Cerebellar nuclear complex (tissue), 1 donor: ENCODE measurements at places on chromosomes 16 and 17.

GRCh38 chr16:23131036-23131435 is 18.2 kb downstream of the USP31 start:
- DNase-seq, result no peak

DNA sequence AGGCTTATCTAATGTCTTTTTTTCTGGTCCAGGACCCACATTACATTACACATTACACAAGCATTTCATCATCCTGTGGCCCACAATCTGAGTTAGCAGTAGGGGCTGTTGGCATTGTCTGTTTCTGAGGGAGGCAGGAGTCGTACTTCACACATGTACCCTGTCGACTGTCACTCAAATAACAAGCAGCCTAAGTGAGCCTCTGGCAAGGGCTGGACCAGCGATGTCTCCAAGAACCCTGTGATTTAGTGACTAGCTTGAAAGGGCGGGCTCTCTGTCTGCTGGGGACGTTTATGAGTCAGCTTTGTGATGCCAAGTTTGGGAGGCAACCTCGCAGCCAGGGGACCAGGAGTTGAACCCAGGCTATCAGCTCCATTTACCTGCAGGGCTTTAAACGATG is 251.4 kb downstream of the HS3ST3B1 start:
- DNase-seq, result no peak

DNA sequence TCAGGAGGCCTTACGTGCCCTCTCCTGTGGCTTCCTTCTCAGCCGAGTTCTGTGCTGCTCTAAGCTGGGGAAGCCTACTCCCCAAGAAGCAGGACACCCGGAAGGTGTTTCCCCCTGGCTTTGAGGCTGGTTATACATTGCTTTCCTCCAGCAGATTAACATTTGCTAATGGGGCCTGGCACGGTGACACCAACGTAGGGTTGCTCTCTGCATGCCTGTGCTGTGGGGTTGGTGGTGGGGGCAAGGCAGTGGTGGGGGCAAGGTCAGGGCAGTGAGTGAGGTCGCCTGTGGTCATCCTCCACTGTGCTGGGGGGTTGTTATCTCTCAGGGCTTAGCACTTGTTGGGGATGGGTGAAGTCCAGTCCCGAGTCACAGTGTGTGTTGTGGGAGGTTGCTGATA is 4.2 kb downstream of the USP6 start:
- DNase-seq, result no peak

DNA sequence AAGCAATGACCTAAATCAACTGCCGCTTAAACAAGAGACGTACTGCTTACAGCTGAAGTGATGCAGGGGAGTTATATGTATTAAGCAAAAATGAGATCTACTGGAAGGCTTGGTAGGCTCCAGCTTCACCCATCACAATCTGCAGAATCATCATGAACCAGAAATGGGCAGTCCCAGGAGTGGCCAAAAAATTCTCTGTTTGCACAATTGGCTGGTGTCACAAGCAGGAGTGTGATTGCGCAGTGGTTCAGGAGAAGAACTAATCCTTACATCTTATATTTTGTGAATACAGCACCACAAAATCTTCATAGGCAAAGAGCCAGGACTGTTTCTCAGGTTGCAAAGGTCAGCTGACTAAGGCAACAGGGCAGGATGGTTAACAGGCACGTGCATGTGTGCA is 75.9 kb downstream of the CES1 start:
- DNase-seq, result no peak

DNA sequence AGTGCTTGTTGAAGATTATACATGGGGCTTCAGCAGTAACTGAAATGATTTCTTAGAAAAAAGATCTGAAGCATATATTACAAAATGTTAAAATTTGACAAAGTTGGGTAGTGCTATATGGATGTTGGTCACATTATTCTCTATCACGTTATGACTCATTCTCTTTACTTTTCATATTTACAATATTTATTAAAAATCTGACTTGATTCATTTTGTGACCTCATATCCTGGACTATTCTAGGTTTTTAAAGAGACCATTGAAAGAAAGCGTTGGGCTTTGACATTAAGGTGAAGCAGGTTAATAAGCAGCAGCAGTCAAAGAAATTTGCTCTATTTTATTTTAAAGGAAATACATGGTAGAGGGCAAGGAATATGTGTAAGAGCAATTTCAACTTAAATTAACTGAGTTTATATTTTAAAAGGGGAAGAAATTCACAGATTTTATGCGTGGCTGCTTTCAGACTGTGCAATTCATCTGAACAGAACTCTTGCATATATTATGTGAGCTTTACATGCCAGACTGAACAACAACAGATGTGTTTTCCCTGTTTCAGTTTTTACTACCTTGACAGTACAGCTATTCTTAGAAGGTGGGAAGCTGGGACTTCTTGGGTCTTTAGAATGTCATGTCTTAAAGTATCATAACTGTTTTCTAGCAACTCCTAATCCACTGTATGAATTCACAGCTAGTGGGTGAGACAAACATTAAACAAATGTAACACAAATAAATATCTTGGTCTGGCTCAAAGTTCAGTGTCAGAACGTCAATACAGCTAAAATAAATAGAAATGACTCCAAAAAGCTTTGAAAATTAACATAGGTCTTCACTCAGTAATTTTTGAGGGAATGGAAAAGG is 10.4 kb upstream of the FAM20A start:
- DNase-seq, result no peak

DNA sequence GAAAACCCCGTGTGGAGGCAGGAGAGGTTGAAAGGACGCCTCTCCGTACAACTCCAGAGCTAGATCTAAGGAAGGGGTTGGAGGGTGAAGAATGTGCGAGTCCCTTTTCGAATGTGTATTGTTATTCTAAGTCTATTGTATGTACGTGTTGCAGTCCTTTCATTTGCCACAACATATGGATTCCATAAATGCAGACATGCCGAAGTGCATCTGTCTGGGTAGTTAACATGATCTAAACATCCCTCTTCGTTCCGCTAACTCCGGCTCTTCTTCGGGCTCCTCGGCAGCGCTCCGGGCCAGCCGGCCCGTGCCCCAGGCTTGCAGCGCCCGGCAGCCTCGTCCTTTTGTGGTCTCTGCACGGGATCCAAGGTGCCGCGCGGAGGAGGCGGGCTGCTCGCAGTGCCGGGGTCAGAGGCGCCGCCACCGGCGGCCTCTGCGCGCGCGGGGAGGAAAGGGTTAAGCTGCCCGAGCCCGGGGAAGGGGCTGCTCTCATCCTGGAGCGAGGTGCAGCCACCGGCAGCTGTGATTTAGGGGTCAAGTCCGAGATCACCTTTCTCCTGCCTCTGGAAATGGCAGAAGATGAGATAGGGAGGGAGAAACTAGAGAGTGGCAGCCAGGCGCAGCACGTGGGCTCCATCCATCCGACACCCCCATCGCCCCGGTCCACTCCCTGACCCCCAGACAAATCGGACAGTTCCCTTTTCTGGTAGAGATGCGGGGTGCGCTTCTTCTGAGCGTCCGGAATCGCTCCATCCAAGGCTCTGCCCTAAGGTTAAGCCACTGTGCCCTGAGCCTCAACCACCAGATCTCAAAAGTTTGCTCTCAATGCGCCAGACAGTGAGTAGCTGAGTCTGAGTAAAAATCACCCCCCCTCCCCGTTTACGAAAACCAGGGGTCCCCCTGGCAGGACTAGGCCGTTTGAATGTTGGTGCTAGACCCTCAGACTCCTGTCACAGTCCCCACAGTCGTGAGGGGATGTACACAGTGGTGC is 15.1 kb upstream of the ZFHX3 start:
- DNase-seq, result no peak

GRCh38 chr16:79647586-79647985 is 47.0 kb upstream of the MAF start:
- no peak for DNase-seq

DNA sequence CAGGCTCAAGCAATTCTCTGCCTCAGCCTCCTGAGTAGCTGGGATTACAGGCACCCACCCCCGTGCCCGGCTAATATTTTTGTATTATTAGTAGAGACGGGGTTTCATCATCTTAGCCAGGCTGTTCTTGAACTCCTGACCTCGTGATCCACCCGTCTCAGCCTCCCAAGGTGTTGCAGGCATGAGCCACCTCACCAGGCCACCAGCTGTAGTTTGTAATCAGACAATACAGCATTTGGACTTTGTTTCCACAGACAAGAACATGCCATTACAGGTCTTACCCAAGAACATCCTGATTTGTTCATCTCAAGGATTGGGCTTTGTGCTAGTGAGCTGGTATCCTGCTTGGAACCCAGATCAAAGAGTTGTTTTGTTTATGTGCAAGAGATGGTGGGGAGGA is 30.1 kb downstream of the C17orf100 start:
- DNase-seq, result no peak

- DNase-seq, result no peak
These were observed 112.1 kb downstream of the BANP start for GRCh38 chr16:88063211-88063773.

DNA sequence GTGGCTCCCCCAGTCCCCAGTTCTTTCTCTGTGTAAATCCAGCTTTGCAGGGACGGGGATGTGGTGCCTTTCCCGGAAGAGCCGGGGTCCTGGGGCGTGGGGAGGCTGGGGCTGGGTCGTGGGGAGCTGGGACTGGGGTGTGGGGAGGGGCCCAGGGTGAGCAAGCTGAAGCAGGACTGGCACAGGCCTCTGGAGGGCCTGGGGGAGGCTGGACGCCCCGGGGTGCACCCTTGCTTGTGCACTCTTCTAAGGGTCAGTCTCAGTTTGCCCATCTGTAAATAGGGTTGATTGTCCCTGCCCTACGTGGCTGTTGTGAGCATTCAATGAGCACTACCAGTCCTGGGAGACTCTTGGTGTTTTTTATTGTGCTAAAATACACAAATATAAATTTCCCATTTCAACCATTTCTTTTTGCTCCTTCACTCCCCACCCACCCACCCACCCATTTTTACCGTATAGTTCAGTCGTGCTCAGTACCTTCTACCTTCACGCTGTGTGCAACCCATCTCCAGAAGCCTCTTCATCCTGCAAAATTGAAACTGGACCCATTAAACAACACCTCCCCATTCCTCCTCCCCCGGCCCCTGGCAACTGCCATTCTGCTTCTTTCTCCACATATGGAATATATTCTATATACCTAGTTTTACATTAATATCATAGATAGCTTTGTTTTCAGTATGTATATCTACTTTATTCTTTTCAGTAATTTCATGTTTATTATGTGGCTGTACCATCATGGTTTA is 7.8 kb upstream of the TBC1D3B start:
- no peak for DNase-seq

DNA sequence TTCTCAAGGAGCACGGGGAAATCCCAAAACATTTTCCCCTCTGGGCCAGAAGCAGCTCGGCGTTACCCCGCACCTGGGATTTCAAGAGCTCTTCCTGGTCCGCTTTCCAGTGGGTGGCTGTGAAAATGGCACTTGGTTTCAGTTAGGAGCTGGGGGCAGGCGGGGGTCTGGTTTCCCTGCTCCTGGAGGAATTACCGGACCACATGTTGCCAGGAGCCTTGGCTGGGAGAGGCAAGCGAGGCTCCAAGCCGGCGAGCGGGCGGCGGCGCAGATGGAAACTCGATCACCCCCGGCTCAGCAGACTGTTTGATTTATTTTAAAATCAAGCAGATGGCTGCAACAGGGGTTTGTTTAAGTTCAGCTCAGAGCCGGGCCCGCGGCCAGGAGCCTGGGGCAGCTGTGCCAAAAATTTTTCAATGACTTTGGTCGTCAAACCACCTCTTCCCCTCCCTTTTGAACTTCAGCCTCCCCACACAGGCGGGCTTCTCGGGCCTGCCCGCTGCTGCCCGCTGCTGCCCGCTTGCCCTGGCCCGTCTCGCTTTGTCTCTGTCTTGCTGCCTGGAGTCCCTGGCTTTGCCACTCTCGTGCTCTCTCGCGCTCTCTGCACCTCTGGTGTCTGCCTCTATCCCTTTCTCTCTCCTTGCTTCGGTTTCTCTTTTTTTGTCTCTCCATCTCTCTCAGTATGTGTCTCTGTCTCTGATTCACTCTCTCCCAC is 108.0 kb upstream of the CIBAR2 start:
- peak; percentile 44 for DNase-seq

GRCh38 chr17:74235911-74236371 is 22.6 kb downstream of the TTYH2 start:
- DNase-seq, result no peak

- no peak for DNase-seq
These were observed 8.3 kb downstream of the ZNF629 start for GRCh38 chr16:30778549-30779244.

- DNase-seq, result no peak
These were observed 723.8 kb downstream of the CDH11 start for GRCh38 chr16:64397945-64398508.

DNA sequence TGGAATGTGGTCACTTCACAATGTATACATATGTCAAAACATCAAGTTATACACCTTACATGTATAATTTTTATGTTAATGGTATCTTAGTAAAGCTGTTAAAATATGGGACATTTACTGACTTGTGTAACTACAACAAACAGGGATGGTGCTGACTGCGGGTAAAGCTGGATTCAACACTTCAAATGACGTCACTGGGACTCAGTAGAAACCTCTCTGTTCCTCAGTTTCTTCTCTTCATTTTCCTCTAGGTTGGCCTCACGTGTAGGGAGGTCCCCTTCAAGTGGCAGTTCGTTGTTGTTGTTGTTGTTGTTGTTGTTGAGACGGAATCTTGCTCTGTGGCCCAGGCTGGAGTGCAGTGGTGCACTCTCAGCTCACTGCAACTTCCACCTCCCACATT is 182.9 kb downstream of the RBFOX1 start:
- DNase-seq, result no peak

- DNase-seq, result no peak
These were observed 621.0 kb downstream of the WWOX start for GRCh38 chr16:78720416-78720815.

DNA sequence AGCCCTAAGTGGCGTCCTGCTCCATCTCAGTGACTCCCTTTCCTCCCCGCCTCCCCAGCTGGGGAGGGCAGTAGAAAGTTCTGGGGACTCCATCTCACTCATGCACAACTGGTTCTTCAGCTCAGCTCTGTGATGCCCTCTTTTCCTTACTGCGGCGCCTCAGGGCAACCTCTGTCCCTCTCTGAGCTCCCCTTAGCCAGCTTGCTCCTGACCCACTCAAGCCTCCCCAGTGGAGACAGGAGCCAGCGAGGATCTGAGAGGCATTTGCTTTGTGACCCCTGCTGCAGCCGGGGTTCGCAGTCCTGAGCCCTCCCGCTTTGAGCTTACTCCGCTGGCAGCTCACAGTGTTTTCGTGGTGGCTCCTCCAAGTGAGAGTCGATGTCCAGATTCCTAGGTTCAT is 6.2 kb upstream of the MRC2 start:
- DNase-seq, result no peak

GRCh38 chr17:19867329-19868078 is at the start of gene ULK2:
TSS of gene ULK2 (minus strand) at chr17:19867936. CDS start at chr17:19867417, 519 bp downstream.
- no peak for DNase-seq

- DNase-seq, result no peak
These were observed 105.6 kb upstream of the FOXF1 start for GRCh38 chr16:86404678-86405077.
